ENCODE measurements at places on chromosomes 11 and 22.

GRCh38 chr11:123313262-123313661, 116.8 kb upstream of the GRAMD1B start:
- DNase-seq = no peak

GRCh38 chr22:19522881-19523239, 1.4 kb downstream of the CLDN5 start:
- no peak for DNase-seq

GRCh38 chr22:21569459-21570170, 2.1 kb downstream of the UBE2L3 start:
- no peak for DNase-seq

GRCh38 chr11:66852466-66853241, 4.2 kb upstream of the LRFN4 start:
- no peak for DNase-seq

DNA sequence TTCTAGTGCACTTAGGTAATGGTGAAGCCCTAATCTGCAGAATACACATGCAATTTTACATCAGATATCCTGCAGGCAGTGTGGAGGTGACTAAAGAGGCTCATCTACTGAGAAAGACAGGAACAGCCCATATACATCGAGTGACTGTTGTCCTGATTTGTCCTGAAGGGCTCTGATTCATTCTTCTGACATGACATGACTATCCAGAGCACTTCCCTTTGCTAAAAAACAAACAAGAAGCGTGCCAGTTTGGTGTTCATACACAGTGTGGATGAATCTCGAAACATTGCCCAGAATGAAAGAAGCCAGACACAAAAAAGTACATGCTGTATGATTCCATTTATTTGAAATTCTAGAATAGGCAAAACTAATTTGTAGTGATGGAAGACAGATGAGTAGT, 48.0 kb upstream of the AMPD3 start:
- peak; percentile 24 for DNase-seq

GRCh38 chr11:117439256-117439655, 111.6 kb downstream of the CEP164 start:
- DNase-seq = no peak

- no peak for DNase-seq
Measured at GRCh38 chr22:29780220-29780619, 13.1 kb downstream of the UQCR10 start.

GRCh38 chr11:2089536-2090165, 49.5 kb downstream of the IGF2 start:
- DNase-seq = no peak

Measured in fibroblast of upper back skin (primary cell).